ENCODE measurements at places on chromosomes 7 and 10.
A peak's percentile ranks its signal among the peaks of the same experiment; 100 is the strongest.

- no peak for DNase-seq
- no peak overlapping the region for H3K4me3 ChIP-seq
- H3K4me1 ChIP-seq: peaks cover 43% of the 10 kb centered on the region
- peaks cover 18% of the 10 kb centered on the region for H3K36me3 ChIP-seq
- no peaks in the 10 kb centered on the region for H3K27me3 ChIP-seq
- H3K27ac ChIP-seq: no peak overlapping the region
These were observed 1.9 kb upstream of the NRF1 start for GRCh38 chr7:129609666-129610065.

DNA sequence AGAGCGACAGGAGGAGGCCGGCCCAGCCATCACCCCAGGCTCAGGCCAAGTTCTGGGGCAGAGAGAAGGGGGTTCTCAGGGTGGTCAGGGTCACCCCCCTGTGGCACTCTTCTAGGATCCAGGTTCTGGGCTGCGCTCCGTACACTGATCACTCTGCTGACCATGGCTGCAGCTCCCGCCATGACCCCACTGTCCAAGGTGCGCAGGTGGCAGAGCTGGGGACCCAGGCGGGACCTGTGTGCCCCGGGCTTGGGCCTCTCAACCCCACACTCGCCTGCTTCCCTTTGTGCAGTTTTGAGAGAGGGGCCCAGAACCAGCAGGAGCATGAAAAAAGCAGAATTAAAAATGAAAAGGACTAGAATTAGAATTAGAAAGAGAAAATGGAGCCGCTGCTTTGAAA is 227.1 kb downstream of the FANK1 start:
- no peaks in the 10 kb centered on the region for H3K27me3 ChIP-seq
- no peaks in the 10 kb centered on the region for H3K4me1 ChIP-seq
- no peaks in the 10 kb centered on the region for H3K36me3 ChIP-seq
- no peak overlapping the region for H3K4me3 ChIP-seq

GRCh38 chr10:46318799-46319198 is 32.0 kb downstream of the ANTXRL start:
- no peak overlapping the region for H3K4me3 ChIP-seq
- DNase-seq: no peak
- H3K27ac ChIP-seq: no peak overlapping the region
- H3K4me1 ChIP-seq: no peaks in the 10 kb centered on the region
- H3K27me3 ChIP-seq: no peaks in the 10 kb centered on the region

DNA sequence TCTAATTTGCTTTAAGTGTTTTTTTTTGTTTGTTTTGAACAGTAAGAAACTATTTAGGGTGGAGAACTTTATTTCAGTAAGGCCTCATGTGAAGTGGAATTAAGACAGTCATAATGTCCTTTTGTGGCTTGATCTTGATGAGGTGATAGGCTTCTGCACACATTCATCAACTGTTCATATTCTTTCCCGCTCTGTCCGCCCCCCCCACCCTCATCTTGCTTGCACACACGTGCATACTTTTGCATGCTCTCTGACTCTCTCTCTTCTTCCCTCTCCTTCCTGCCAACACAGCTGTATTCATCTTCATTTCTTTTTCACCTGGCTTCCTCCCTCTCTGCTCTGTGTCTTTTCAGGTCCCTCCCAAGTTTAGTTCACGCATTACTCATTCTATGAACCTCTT is 429.6 kb downstream of the AUTS2 start:
- H3K4me1 ChIP-seq: no peaks in the 10 kb centered on the region
- H3K4me3 ChIP-seq: no peak overlapping the region
- no peaks in the 10 kb centered on the region for H3K27me3 ChIP-seq

- H3K4me1 ChIP-seq: no peaks in the 10 kb centered on the region
- H3K4me3 ChIP-seq: no peak overlapping the region
- no peaks in the 10 kb centered on the region for H3K27me3 ChIP-seq
- no peak overlapping the region for H3K27ac ChIP-seq
- DNase-seq: no peak
These were observed 125.3 kb downstream of the HTR7 start for GRCh38 chr10:90732581-90732980.

- no peaks in the 10 kb centered on the region for H3K36me3 ChIP-seq
- no peak overlapping the region for H3K27ac ChIP-seq
- H3K4me1 ChIP-seq: peaks cover 4% of the 10 kb centered on the region
- no peak for DNase-seq
- no peaks in the 10 kb centered on the region for H3K27me3 ChIP-seq
These were observed 8.9 kb upstream of the HERC4 start for GRCh38 chr10:68083953-68084352.

DNA sequence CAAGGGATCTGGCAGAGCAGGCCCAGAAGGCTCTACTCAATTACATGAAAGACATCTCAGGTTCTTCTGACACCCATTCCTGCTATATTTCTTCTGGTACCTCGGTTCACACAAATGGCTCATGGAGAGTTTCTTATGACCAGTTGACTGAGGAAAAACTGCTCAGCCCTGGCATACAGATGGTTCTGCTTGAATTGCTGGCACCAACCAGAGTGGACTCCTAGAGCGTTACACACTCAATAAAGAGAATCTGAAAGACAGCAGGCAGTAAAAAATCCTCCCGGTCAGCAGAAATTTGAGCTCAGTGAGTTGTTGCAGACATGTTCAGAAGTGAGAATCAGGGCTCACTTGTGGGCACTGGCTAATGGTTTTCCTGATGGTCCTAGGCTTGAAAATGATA is 434.4 kb downstream of the TCERG1L start:
- H3K36me3 ChIP-seq: no peaks in the 10 kb centered on the region
- no peak overlapping the region for H3K27ac ChIP-seq
- no peaks in the 10 kb centered on the region for H3K27me3 ChIP-seq
- no peaks in the 10 kb centered on the region for H3K4me1 ChIP-seq

- no peaks in the 10 kb centered on the region for H3K4me1 ChIP-seq
- no peaks in the 10 kb centered on the region for H3K27me3 ChIP-seq
These were observed 80.5 kb downstream of the RTKN2 start for GRCh38 chr10:62188021-62188616.

GRCh38 chr10:61635932-61636331 is 26.8 kb upstream of the CABCOCO1 start:
- no peaks in the 10 kb centered on the region for H3K36me3 ChIP-seq
- no peaks in the 10 kb centered on the region for H3K27me3 ChIP-seq
- no peak overlapping the region for H3K4me3 ChIP-seq

DNA sequence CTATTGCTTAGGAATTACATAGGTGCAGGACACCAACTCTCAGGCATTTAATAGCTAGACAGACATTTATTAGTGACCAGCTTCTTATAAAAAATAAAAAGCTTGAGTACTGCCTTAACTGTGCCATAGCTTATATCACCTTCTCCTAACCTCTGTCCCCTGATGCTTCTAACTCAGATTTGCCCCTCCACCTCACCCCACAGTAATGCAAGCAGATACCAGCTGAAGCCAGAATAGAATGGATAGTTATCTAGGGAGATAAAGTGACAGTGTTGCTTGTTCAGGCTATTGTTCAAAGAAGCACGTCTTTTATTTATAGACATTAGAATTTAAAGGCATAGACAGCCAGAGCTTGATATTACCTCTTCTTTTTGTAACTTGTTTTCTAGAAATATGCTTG is 99.6 kb upstream of the GLCCI1 start:
- no peaks in the 10 kb centered on the region for H3K27me3 ChIP-seq
- no peaks in the 10 kb centered on the region for H3K36me3 ChIP-seq
- no peak for DNase-seq

GRCh38 chr7:156041398-156041797 is 229.1 kb upstream of the SHH start:
- H3K36me3 ChIP-seq: no peaks in the 10 kb centered on the region
- no peaks in the 10 kb centered on the region for H3K27me3 ChIP-seq
- no peak overlapping the region for H3K27ac ChIP-seq

DNA sequence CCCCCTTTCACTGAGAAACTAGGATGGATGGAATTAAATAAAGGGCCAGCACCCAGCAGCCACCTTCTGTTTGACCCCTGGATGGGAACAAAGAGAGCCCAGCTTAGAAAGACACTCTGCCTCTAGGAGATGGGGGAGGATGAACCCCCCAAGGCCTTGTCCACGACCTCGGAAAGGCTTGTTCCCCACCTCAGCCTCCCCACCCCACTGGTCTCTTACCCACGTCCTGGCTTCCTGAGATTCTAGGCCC is 9.7 kb downstream of the ITPRIP start:
- H3K36me3 ChIP-seq: no peaks in the 10 kb centered on the region
- no peak for DNase-seq
- peak overlapping the region; percentile 81 for H3K27ac ChIP-seq

GRCh38 chr10:68446179-68446578 is 25.6 kb downstream of the DNA2 start:
- no peak overlapping the region for H3K4me3 ChIP-seq
- no peaks in the 10 kb centered on the region for H3K36me3 ChIP-seq
- no peaks in the 10 kb centered on the region for H3K27me3 ChIP-seq
- no peak for DNase-seq
- H3K4me1 ChIP-seq: no peaks in the 10 kb centered on the region

- H3K36me3 ChIP-seq: no peaks in the 10 kb centered on the region
- no peaks in the 10 kb centered on the region for H3K4me1 ChIP-seq
- no peaks in the 10 kb centered on the region for H3K27me3 ChIP-seq
- DNase-seq: no peak
- no peak overlapping the region for H3K27ac ChIP-seq
- H3K4me3 ChIP-seq: no peak overlapping the region
These were observed 133.9 kb upstream of the BMPER start for GRCh38 chr7:33771422-33771821.

DNA sequence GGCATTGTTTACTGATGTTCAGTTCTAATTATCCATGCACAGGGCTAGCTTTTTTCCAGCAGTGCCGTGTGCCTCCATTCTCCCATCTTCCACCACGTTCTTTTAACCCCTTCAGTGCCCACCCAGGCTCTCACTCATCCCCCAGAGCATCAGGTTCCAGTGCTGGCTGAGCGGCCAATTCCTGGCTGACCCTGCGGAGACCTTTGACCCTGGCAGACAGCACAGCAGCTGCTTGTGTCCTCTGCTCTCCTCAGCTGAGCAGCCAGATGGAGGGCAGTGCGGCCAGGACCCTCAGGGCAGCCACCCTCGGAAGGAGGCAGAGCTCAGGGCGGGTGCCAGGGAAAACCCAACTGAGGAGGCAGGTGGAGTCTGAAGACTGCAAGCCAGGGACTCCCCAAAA is 48.4 kb downstream of the ZNF503 start:
- H3K36me3 ChIP-seq: no peaks in the 10 kb centered on the region
- no peak overlapping the region for H3K4me3 ChIP-seq

GRCh38 chr7:93765475-93765874 is 125.1 kb downstream of the TFPI2 start:
- no peaks in the 10 kb centered on the region for H3K27me3 ChIP-seq
- no peaks in the 10 kb centered on the region for H3K4me1 ChIP-seq
- DNase-seq: no peak
- H3K27ac ChIP-seq: no peak overlapping the region
- no peaks in the 10 kb centered on the region for H3K36me3 ChIP-seq

- H3K27ac ChIP-seq: no peak overlapping the region
- no peaks in the 10 kb centered on the region for H3K36me3 ChIP-seq
- H3K27me3 ChIP-seq: no peaks in the 10 kb centered on the region
- DNase-seq: no peak
These were observed 19.4 kb downstream of the PON3 start for GRCh38 chr7:95376632-95377400.

DNA sequence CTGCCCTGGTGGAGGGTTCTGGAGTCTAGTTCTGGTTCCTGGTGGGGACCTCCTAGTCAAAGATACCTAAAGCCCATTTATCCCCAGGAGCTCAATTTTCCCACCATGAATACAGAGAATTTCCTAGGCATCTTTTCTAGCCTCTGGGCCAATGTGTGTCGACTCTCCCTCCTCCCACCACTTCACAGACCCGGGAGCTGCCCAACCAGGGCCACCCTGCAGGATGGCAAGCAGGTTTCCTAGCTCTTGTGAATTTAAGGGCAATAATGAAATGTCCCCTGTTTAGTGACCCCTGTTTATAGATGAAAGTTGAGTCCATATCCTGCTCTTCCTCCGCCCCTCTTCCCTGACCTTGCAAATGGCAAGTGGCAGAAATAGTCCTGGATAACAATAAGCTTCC is 9.4 kb downstream of the DLX5 start:
- H3K27ac ChIP-seq: no peak overlapping the region
- peaks cover 84% of the 10 kb centered on the region for H3K27me3 ChIP-seq
- H3K4me3 ChIP-seq: no peak overlapping the region

- no peaks in the 10 kb centered on the region for H3K36me3 ChIP-seq
- peaks cover 6% of the 10 kb centered on the region for H3K27me3 ChIP-seq
- H3K27ac ChIP-seq: no peak overlapping the region
- H3K4me3 ChIP-seq: no peak overlapping the region
- DNase-seq: no peak
- no peaks in the 10 kb centered on the region for H3K4me1 ChIP-seq
These were observed 111.7 kb upstream of the LYZL1 start for GRCh38 chr10:29176845-29177832.

- H3K27ac ChIP-seq: no peak overlapping the region
- no peaks in the 10 kb centered on the region for H3K36me3 ChIP-seq
- no peaks in the 10 kb centered on the region for H3K4me1 ChIP-seq
These were observed 961.0 kb downstream of the GATA3 start for GRCh38 chr10:9015447-9015846.

GRCh38 chr10:82288461-82288881 is 413.5 kb downstream of the NRG3 start:
- H3K27me3 ChIP-seq: no peaks in the 10 kb centered on the region
- DNase-seq: no peak
- no peak overlapping the region for H3K27ac ChIP-seq
- no peak overlapping the region for H3K4me3 ChIP-seq
- H3K4me1 ChIP-seq: no peaks in the 10 kb centered on the region

DNA sequence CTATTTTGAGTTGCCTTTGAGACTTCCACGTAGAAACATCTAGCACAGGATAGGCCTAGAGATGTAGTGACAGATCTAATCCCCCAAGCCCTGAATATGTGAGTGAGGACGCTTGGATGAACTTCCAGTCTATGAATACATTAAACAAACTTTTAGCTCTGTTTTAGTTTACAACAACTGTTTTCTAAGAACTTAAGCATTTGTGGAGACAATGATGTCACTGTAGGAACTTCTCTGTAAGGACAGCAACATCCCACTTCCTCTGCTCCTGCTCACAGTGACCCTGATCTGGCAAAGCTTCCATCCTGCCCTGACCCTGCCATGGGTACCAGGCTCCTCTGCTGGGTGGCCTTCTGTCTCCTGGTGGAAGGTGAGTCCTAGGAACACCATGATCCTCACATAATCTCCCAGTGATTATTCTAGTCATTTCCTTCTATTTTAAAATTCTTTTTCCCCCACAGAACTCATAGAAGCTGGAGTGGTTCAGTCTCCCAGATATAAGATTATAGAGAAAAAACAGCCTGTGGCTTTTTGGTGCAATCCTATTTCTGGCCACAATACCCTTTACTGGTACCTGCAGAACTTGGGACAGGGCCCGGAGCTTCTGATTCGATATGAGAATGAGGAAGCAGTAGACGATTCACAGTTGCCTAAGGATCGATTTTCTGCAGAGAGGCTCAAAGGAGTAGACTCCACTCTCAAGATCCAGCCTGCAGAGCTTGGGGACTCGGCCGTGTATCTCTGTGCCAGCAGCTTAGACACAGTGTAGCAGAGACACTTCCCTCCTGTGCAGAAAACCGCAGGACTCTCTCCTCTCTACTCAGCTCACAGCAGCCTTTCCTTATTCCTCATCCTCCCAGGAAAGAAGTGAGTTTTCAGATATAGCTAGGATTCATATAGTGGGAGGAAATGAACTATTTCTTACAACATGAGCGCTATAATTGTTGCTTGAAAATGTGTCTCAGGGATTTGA is 194.4 kb upstream of the PRSS1 start:
- no peak overlapping the region for H3K4me3 ChIP-seq
- H3K27me3 ChIP-seq: no peaks in the 10 kb centered on the region
- H3K4me1 ChIP-seq: no peaks in the 10 kb centered on the region

- H3K4me1 ChIP-seq: peaks cover 33% of the 10 kb centered on the region
- no peak overlapping the region for H3K4me3 ChIP-seq
- H3K27ac ChIP-seq: no peak overlapping the region
These were observed 10.7 kb downstream of the XPNPEP1 start for GRCh38 chr10:109912335-109913281.

GRCh38 chr10:113736576-113736975 is 14.9 kb upstream of the PLEKHS1 start:
- no peaks in the 10 kb centered on the region for H3K27me3 ChIP-seq
- no peak for DNase-seq
- no peak overlapping the region for H3K27ac ChIP-seq
- H3K4me3 ChIP-seq: no peak overlapping the region
- H3K36me3 ChIP-seq: peaks cover 12% of the 10 kb centered on the region

All from spleen (tissue), 13 donors.